ENCODE measurements at places on chromosomes 2 and 18.

- DNase-seq: peak; percentile 8
These were observed 182.7 kb downstream of the RPIA start for GRCh38 chr2:88874063-88874657.

- DNase-seq: no peak
These were observed 2.7 kb downstream of the RSAD2 start for GRCh38 chr2:6880200-6880733.

- DNase-seq: no peak
These were observed 234.2 kb upstream of the SPOPL start for GRCh38 chr2:138267161-138267901.

DNA sequence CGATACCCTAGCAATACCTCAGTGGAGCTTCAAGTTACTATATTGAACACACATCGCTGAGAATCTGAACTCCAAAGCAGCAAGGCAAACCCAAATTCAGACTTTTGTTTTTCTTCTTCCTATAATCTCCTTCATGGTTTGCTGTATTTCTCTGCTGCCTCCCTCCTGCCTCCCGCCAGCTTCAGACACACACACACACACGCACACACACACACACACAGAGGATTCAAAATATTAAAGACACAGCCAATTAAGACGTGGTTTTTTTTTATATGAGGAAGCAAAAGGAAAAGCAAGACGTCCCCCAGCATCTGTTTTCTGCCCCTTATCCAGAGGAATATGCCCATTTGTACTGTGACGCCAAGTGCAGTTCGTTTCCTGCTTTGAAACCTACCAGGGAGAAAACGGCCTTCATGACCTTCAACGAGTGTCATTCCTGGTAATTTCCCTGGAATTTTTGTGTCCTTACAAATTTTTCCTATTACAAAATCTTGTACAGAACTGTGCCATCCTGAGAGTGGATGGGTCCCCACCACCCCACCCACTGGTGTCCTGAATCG is 547.9 kb upstream of the ID2 start:
- no peak for DNase-seq

- no peak for DNase-seq
These were observed 34.3 kb upstream of the ITM2C start for GRCh38 chr2:230830428-230830827.

- no peak for DNase-seq
These were observed 19.6 kb upstream of the SULT1C3 start for GRCh38 chr2:108220191-108220590.

DNA sequence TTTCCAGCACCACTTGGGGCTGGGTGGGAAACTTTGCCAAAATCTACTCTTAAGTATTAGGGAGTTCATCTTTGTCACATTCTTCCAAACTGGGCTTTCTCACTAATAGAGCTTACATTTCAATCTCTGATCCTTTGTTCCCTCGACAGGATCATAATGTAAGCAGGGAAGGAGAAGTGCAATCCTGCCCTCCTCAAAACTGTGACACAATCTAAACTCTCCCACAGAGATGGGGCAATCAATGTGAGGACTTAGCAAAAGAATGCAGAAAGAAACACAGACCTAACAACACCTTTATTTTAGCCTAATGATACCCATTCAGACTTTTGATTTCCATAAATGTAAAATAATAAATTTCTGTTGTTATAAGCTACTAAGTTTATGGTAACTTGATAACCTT is 40.8 kb downstream of the DSEL start:
- no peak for DNase-seq

DNA sequence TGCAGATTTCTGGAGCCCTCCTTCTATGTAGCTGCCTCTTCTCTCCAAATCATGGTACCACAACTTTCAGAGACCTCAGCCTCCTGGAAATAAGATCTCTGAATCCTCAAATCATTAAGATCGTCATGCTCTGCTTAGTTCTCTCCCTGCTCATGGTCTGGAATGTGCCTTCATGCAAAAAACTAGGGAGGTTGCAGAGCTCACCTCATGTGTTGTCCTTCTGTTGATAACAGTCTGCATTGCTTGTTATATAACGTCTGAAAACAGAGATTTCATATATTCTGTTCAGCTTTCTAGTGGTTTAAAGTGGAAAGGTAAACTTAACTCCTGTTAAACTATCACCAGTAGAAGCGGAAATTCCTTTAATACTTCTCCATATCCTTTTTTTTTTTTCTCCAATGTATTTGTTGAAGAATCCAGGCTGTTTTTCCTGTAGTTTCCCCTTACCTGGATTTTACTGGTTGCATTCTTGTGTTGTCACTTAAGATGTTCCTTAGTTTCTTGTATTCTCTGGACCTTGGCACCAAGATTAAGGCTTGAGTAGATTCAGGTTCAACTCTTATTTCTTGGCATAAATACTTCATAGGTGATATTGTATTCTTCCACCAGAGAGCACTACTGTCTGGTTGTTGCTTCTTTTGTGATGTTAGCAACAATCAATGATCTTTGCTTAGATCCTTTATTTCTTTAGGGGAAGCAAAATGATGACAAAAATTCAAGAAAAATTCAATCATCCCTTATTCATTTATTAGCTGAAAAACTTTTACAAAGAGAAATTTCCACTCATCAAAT is 211.3 kb downstream of the LOXHD1 start:
- no peak for DNase-seq

GRCh38 chr2:101160454-101160853 is 9.3 kb upstream of the TBC1D8 start:
- DNase-seq: no peak

GRCh38 chr2:86563650-86564061 is 413 bp upstream of the CHMP3 start:
- DNase-seq: no peak

DNA sequence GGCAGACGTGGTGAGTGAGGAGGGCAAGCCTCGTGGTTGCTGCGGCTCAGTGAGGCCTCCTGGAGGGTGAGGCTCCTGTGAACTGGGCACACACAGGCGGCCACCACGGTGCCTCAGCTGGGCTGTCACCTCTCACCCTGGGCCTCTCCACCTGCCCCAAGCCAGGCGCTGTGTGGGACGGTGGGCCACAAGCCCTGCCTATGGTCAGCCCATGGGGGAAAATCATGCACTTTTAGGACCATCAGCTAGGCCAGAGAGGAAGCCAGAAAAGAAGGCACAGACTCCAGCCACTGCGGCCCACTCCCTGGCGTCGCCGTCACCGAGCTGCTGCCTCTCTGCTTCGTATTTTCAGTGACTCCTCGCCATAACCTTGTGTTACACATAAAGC is 28.5 kb upstream of the HS6ST1 start:
- DNase-seq: no peak

- no peak for DNase-seq
These were observed 54.0 kb downstream of the MEIS1 start for GRCh38 chr2:66488946-66489345.

DNA sequence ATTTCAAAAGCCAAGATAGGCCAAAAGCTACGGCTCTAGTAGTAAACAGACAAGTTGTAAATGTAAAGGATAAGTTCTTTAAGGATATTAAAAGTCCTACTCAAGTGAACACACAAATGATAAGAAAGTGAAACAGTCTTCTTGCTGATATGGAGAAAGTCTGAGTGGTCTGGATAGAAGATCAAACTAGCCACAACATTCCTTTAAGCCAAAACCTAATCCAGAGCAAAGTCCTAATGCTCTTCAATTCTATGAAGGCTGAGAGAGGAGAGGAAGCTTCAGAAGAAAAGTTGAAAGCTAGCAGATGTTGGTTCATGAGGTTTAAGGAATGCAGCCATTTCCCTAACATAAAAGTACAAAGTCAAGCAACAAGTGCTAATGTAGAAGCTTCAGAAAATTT is 111.7 kb upstream of the ZEB2 start:
- no peak for DNase-seq

- DNase-seq: no peak
These were observed 317.3 kb upstream of the MGAT5 start for GRCh38 chr2:133936601-133937000.

- no peak for DNase-seq
These were observed 13.3 kb downstream of the TUBB6 start for GRCh38 chr18:12321333-12321732.
